H7 (cell line): ENCODE measurements at places on chromosomes 7 and 10.
A peak's percentile ranks its signal among the peaks of the same experiment; 100 is the strongest.

- no peak for DNase-seq
Measured at GRCh38 chr10:75191821-75192568, 18.6 kb upstream of the VDAC2 start.

DNA sequence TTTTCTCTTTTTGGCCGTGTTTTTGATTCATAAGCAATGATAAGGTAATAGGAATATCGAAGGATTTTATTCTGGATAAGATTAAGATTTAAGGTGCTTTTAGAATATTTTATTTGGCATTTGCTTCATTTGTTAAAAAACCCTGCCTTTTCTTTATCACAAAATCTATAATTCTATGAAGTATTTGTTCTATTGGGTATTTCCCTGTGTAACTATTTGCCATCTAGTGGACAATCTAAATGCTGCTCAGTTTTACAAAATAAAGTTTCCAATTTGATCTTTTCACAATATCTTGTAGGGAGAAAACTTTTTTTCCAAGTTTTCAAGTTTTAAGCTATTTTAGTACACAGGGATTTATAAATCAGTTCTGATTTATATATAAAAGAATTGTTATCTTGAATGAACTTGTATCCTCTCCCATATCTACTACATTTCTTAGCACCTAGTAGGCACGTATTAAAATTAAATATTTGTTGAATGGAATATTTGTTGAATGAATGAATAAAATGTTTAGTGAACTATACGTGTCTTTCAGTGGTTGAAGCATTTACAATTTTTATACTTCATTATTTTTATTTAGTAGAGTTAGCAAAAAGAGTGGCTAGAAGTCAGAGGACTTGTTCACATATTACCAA, 26.5 kb downstream of the ANKRD7 start:
- no peak for DNase-seq

DNA sequence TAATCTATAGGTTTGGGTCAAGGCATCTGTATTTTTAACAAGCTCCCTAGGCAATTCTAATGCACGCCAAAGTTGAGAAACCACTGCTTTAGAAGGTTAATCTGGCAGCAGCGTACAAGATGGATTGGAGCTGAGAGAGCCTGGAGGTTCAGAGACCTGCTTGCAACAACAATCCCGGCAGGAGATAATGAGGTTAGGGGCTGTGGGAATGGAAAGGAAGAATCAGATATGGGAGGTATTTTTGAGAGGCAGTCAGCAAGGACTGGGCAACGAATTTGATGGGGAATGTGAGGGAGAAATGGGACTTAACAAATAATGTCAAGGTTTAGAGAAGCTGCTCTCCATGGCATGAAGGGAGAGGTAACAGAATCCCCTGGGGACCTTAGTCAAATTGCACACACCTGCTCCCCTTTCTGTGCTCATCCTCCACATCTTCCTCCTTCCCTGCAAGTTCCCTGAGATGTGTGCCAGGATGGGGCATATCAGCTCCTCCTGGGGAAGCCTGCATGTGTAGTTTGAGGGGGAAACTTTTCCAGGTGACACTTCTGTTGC, 731.0 kb upstream of the GALNT17 start:
- DNase-seq, result no peak

DNA sequence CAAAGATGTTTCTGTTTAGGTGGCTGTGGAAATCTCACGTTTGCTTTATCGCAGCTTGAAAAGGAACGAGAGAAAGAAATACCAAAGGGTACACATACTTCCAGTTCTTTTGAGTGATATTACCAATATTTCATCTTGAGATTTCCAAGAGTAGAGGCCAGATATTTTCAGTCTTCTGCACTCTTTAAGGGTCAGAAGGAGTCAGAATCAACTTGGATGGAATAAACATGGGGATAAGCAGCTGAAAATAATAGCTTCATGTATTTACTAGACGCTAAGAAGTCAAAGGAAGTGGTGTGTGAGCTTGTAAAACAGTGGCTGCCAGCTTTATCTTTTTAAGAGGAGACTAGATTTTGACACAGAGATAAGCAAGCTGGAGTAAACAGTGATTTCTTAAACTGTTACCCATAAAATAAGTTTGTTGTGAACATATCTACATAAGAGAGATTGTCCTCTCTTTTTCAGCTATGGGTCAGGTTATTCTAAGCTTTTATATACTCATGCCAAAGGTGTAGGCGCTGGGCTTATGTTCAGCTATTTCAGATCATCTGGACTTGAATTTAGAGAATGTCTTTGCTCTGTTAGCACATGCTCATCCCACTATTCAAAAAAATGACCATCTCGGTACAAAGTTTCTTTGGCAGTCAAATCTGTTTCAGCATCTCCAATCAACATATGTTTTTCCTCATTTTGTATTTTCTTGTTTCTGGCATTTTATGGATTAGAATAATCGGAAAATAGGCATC, 170.8 kb upstream of the TCF7L2 start:
- no peak for DNase-seq

DNA sequence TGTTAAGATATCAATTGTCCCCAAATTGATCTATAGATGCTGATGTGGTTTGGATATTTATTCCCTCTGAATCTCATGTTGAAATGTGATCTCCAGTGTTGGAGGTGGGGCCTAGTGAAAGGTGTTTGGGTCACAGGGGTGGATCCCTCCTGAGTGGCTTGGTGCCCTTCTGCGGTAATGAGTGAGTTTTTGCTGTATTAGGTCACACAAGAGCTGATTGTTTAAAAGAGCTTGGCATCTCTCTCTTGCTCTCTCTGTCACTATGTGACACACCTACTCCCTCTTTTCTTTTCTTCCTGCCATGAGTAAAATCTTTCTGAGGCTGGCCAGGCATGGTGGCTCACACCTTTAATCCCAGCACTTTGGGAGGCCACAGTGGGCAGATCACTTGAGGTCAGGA, 98.2 kb upstream of the KAT6B start:
- DNase-seq, result no peak

DNA sequence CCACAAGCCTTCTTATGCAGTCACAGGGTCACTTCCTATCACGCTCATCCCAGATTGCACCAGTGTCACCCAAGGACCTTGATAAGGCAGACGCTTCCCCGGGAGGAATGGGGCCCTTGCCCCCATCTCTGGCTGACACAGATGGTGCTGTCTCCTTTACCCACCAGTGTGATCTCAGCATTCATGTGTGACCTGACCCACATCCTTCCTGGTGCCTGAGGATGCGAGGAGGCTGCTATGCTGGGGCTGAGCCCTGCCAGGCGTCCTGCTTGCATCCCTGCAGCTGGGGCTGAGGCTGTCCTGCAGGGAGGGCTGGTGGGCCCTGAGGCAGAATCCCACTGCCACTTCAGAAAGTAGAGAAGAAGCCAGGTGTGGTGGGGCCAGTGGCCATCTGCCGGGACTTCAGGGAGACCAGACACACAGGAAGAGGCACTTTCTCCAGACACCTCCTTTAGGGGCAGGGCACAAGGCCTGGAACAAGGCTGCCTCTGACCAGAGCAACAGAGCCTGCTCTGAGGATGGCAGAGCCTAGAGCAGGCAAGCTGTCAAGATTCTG, 35.3 kb downstream of the RASGEF1A start:
- DNase-seq, result peak; percentile 31

DNA sequence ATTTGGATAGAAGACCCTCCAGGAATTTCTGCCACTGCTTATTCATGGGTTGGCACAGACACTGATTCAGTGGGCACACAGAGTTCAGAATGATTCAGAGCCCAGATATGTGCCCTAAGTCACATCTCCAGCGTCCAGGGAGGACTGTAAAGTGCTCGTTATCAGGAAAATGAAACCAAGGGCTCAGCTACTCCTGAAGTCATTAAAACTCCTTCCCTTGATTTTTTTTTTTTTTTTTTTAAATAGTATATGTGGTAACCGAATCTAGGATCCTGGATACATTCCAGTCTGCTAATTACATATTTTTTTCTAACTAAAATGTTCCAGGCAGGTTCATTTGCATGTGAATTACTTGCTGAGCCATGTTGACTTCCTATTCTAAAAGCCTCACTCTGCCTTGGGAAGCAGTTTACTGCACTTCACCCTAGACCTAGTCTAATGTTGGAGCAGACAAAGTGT, 34.7 kb downstream of the MET start:
- DNase-seq, result no peak

DNA sequence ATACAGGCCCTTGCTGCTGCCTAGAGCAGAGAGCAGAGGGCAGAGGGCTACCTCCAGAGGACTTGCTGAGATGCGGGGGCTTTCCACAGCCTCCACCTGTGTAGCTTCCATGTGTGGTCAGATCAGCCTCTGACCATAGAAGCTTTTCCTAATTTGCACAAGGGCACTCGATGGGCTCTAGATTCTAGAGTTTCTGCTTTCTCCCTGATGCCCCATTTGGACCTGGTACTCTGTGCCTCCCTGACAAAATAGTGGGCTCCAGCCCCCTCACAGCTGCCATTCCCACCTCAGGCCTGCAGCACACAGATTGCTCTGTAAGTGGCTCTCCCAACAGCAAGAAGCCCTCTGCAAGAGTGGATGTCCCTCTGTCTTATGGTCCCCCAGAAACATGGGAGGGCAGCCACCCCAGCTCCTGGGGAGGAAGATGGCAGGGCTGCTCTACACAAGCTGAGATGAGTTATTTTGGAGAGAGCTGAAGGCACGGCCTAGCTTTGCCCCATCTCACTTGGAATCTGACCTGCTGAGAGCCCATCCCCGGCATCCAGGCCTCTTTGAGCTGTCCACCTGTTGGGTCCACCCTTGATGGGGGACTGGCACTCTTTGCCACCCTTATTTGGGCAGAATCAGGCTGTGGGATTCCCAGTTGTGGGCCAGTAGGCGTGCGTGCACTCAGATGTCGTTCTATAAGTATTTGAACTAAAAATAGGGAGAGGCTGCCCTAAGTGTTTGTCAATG, 16.7 kb downstream of the TMEM273 start:
- DNase-seq, result no peak

- no peak for DNase-seq
Measured at GRCh38 chr10:69761320-69761719, 40.4 kb upstream of the COL13A1 start.

GRCh38 chr7:129773328-129773731, 161.8 kb downstream of the NRF1 start:
- no peak for DNase-seq

GRCh38 chr10:24416248-24416647, 207.3 kb downstream of the KIAA1217 start:
- no peak for DNase-seq

DNA sequence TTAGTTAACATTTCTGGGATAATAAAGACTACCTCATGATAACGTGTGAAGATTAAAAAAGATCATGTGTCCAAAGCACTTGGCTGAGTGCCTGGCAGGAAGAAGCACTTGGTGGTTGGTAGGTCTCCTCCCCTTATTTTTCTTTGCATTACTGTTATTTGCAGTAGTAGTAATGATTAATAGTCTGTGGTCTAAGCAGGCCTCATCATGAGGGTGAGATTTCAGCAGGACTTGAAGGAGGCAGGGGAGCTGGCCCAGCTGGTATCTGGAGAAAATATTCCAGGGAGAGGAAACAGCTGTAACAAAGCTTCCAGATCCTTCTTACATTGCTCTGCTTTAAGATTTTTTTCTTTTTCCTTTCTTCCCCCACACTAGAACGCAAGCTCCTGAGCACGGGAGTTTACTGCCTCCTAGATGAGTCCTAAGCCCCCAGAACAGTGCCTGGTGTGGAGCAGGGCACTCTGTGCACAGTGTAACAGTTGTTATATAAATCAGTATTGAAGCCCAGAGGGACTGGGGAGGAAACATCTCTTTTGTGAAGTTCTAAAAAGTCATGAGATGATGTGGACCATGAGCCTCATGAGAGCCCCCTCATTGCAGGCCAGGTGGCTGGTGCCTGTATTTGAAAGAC, 31.1 kb upstream of the RHEB start:
- no peak for DNase-seq

DNA sequence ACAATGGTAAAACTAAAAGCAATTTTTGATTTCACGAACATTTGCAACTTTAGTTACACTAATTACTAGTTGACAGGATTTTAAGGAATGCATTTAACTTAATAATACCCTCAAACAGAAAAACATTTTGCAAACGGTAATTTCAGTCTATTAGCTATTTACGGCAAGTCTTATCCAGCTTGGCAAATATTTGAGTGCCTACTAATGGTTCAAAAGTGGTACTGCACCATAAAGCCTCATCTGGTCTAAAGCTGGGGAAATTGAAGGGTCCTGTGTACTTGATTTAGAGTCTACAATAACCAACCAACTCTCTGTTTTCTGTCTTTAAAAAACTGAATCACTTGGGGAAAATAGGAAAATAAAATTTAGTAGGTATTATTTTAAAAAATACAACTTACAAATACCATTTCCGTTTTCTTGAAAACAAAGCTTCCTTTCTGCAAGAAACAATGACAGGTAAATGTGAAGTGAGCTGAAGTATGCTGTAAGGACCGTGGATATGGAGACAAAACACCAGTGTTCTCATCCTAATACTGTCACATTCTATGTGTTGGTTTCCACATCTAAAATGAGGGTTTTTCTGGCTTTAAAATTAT, 142.3 kb downstream of the VPS50 start:
- peak; percentile 4 for DNase-seq

DNA sequence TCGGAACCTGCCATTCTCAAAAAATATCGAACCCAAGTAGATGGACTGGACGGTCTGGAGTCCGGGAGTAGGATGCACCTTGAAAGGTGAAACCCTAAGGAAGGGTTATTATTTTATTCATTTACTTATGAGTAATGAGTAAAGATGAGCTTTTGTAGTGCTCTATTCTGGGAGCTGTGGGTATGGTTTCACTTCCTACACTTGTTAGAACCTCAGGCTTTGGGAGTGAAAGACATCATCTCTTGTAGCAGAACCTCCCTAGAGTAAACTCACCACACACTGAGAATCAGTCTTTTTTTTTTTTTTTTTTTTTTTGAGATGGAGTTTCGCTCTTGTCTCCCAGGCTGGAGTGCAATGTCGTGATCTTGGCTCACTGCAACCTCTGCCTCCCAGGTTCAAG, 389.4 kb upstream of the AUTS2 start:
- no peak for DNase-seq

DNA sequence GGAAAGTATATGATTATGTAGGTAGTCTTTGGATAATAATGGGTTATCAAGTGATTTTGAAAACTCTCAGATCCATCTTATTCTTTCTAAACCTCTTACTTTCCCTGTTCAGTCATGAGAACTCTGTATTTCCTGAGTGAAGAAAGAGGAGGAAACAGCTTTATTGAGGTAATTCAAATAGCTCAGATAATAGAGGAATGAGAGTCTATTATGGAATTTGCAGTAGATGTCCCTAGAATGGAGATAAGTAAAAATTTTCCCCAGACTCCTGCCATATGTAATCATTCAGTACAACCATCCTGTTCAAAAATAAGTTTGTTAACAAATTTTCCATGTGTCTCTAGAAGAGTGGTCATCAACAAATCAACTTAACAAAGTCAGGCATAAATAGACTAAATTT, 36.4 kb downstream of the EPDR1 start:
- no peak for DNase-seq

GRCh38 chr7:52928591-52928990, 106.8 kb upstream of the POM121L12 start:
- DNase-seq, result no peak

- no peak for DNase-seq
Measured at GRCh38 chr7:139317939-139318505, 23.1 kb upstream of the FMC1 start.

- DNase-seq, result peak; percentile 67
Measured at GRCh38 chr10:118543714-118544400, 51.6 kb downstream of the PRLHR start.

GRCh38 chr10:46308666-46309450, 22.1 kb downstream of the ANTXRL start:
- peak; percentile 59 for DNase-seq

- peak; percentile 62 for DNase-seq
Measured at GRCh38 chr7:17939606-17940301, 540 bp downstream of the SNX13 start.
